Fibroblast of lung (primary cell): ENCODE measurements at places on chromosomes 1 and 21. TPM values are rescaled to one million over a fixed set of nuclear protein-coding genes. Genes with fewer than 3 reads are reported as not detected.

The RAB42 gene
- total RNA-seq, result 4.1 and 5.8 TPM in 2 replicates

The PTGFRN gene
- 1.2 and 15.4 TPM in 2 replicates for total RNA-seq

The KRTAP19-5 gene
- total RNA-seq, result not detected in 2 replicates

The MRPL20 gene
- 80.1 and 81.7 TPM in 2 replicates for total RNA-seq

The C1orf115 gene
- total RNA-seq, result 2.1 and 3.3 TPM in 2 replicates

The NPHP4 gene
- 3.6 and 4.0 TPM in 2 replicates for total RNA-seq

The FMO1 gene
- 0.77 TPM in 1 of 2 replicates, not detected in the other for total RNA-seq

The ERMAP gene
- 17.2 and 37.2 TPM in 2 replicates for total RNA-seq

- H3K4me3 ChIP-seq, result no peak overlapping the region
- H3K36me3 ChIP-seq, result peaks cover 1% of the 10 kb centered on the region
These were observed 13.8 kb downstream of the TMCC2 start for GRCh38 chr1:205241366-205242030.

GRCh38 chr1:231376875-231377549 lies 38.9 kb downstream of the SPRTN start:
- no peak overlapping the region for H3K27ac ChIP-seq
- no peak for DNase-seq
- no peaks in the 10 kb centered on the region for H3K4me1 ChIP-seq

DNA sequence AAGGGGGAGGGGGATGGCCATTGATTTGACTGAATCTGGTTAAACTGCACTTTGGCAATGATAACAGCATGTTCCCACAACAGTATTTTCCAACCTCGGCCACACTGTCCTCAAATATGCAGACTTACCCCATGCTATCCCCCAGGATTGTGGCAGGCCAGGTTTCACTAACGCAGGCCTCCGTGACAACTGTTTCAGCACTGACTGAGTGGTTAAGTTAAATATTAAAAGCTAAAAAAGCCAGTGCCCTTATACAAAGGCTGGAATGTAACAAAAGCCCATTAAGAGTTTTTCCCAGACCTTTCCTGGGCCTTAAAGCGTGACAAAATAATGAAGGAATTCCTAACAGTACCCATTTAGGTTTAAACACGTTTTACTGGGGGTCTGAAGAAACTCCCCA lies 202.9 kb downstream of the USP25 start:
- no peaks in the 10 kb centered on the region for H3K36me3 ChIP-seq
- H3K4me1 ChIP-seq, result no peaks in the 10 kb centered on the region
- no peak overlapping the region for H3K27ac ChIP-seq
- H3K27me3 ChIP-seq, result no peaks in the 10 kb centered on the region
- no peak overlapping the region for H3K4me3 ChIP-seq

DNA sequence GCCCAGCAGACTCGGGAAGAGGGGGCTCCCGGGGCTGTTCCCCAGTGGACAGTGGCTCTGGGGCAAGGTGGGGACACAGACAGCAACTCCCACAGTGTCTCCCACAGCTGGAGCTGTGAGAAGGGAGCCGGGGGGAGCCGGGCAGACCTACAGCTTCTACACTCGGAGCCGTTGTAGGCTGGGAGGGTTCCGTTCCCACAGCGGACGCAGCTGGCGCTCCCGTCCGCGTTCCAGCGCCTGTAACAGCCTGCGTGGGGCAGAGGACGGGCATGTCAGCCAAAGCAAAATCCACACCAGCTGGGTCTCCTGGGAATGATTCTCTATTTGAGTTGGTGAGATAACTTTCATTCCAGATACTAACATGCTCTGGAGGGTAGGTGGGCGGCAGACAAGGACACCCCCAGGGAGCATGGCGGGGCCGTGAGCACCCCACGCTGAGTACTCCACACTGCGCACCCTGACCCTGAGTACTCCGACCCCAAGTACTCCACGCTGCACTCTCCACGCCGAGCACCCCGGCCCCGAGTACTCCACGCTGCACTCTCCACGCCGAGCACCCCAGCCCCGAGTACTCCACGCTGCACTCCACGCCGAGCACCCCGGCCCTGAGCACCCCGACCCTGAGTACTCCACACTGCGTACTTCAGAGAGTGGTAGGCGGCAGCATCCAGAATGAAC lies 13.4 kb upstream of the RNF223 start:
- peaks cover 2% of the 10 kb centered on the region for H3K36me3 ChIP-seq
- H3K27ac ChIP-seq, result no peak overlapping the region
- DNase-seq, result no peak

GRCh38 chr1:63981408-63981773 lies 207.6 kb downstream of the ROR1 start:
- no peaks in the 10 kb centered on the region for H3K27me3 ChIP-seq
- no peaks in the 10 kb centered on the region for H3K4me1 ChIP-seq
- no peaks in the 10 kb centered on the region for H3K36me3 ChIP-seq

DNA sequence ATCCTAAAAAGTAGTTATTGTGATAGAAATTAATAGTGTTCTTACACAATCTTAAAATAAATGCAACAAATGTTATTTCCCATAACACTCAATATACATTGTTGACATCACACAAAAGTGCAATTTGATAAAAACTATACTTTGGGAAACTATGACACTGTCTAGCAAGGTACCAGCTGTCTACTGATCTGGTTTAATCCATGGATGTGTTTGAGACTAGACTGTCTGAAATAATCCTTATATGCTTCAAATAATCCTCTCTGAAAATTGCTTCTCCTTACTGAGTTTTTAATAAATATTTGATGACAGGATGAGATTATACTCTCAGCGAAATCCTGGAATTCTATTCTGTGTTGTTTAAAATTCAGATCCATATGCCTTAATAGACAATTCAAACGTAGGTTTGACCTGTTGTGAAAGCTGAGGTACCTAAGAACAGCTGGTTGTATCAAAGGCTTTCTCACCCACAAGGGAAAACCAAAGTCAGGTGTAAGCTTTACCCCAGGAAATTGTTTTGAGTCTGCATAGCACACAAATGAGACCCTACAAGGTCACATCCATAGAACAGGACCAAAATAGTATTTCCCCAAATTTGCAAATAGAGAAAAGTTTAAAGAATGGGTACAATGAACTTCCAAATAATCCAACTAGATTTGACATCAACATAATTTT lies 8.8 kb upstream of the GFI1 start:
- no peaks in the 10 kb centered on the region for H3K36me3 ChIP-seq
- H3K27ac ChIP-seq, result no peak overlapping the region
- H3K4me3 ChIP-seq, result no peak overlapping the region

- H3K27me3 ChIP-seq, result no peaks in the 10 kb centered on the region
- peak overlapping the region; percentile 84 for H3K4me3 ChIP-seq
- H3K36me3 ChIP-seq, result no peaks in the 10 kb centered on the region
These were observed 2.0 kb downstream of the EFHD2 start for GRCh38 chr1:15411593-15412137.

- peak overlapping the region; percentile 49 for H3K4me3 ChIP-seq
- H3K27ac ChIP-seq, result no peak overlapping the region
- DNase-seq, result no peak
- no peaks in the 10 kb centered on the region for H3K27me3 ChIP-seq
- peaks cover 2% of the 10 kb centered on the region for H3K36me3 ChIP-seq
- peaks cover 18% of the 10 kb centered on the region for H3K4me1 ChIP-seq
These were observed 64.9 kb downstream of the MACF1 start for GRCh38 chr1:39269349-39269748.

- H3K27ac ChIP-seq, result no peak overlapping the region
- no peaks in the 10 kb centered on the region for H3K4me1 ChIP-seq
- no peak for DNase-seq
- no peak overlapping the region for H3K4me3 ChIP-seq
- H3K27me3 ChIP-seq, result no peaks in the 10 kb centered on the region
- H3K36me3 ChIP-seq, result no peaks in the 10 kb centered on the region
These were observed 1.4 kb downstream of the CD1A start for GRCh38 chr1:158255656-158256055.

GRCh38 chr1:38125837-38126520 lies 79.4 kb upstream of the POU3F1 start:
- H3K27ac ChIP-seq, result no peak overlapping the region
- no peaks in the 10 kb centered on the region for H3K4me1 ChIP-seq
- no peak overlapping the region for H3K4me3 ChIP-seq
- no peak for DNase-seq
- no peaks in the 10 kb centered on the region for H3K27me3 ChIP-seq

- H3K4me3 ChIP-seq, result no peak overlapping the region
- H3K27ac ChIP-seq, result no peak overlapping the region
These were observed 4.2 kb downstream of the SDC3 start for GRCh38 chr1:30904191-30904961.

- peak overlapping the region; percentile 39 for H3K4me3 ChIP-seq
- H3K27ac ChIP-seq, result no peak overlapping the region
- no peak for DNase-seq
- H3K4me1 ChIP-seq, result peaks cover 20% of the 10 kb centered on the region
These were observed 1.8 kb upstream of the NFIA start for GRCh38 chr1:61080413-61081143.

GRCh38 chr1:86773341-86774288 lies 69.2 kb downstream of the SH3GLB1 start:
- H3K36me3 ChIP-seq, result no peaks in the 10 kb centered on the region
- H3K27ac ChIP-seq, result peak overlapping the region; percentile 49
- no peak overlapping the region for H3K4me3 ChIP-seq

DNA sequence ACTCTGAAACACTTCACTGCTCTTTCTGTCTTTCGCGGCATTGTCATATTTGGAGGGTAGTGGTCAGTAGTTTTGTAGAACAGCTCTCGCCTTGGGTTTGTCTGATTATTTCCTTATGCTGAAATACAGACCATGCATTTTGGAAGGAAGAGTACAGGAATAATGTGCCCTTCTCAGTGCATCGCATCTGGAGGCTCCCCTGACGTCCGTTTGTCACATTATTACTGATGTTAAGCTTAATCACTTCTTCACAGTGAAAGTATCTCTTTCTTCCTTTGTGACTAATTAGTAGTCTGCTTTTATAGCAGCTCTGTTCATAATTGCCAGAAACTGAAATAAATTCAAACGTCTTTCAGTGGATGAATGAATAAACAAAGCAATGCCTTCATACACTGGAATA lies 85.7 kb upstream of the CXADR start:
- H3K4me3 ChIP-seq, result no peak overlapping the region
- no peaks in the 10 kb centered on the region for H3K27me3 ChIP-seq
- DNase-seq, result no peak
- no peaks in the 10 kb centered on the region for H3K36me3 ChIP-seq
- H3K27ac ChIP-seq, result no peak overlapping the region
- H3K4me1 ChIP-seq, result no peaks in the 10 kb centered on the region

DNA sequence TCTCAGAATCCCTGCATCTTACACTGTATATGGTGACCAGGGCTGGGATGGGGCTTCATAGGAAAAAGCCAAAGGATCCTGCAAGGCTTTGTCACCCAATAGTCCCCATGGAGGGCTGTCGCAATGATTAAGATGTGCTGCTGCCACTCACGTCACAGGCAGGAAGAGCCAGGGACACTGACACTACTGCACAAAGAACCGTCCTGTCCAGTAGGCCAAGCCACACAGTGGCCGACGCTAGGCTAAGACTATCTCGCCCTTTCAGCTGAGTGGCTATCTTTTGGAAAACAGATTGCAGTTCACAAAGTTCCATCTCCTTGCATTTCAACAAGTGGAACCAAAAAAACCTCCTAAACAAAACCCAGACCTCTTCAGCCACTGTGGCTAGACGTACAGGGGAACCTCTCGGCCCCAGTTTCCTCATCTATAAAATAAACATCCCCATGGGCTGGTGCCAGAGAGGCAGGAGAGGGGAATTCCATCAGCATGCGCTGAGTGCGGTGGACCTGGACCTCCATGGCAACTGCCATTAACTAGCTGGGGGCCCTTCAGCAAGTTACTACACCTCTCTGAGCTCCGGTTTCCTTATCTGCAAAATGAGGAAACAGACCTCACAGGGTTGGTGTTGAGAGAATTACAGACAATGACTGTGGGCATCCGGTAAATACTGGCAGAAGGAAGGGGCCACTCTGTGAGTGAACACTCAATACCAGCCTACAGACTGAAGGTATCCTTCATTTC lies 8.7 kb downstream of the CAPZB start:
- H3K4me1 ChIP-seq, result peaks cover 20% of the 10 kb centered on the region
- H3K36me3 ChIP-seq, result peaks cover 9% of the 10 kb centered on the region
- H3K4me3 ChIP-seq, result no peak overlapping the region
- peak; percentile 59 for DNase-seq

DNA sequence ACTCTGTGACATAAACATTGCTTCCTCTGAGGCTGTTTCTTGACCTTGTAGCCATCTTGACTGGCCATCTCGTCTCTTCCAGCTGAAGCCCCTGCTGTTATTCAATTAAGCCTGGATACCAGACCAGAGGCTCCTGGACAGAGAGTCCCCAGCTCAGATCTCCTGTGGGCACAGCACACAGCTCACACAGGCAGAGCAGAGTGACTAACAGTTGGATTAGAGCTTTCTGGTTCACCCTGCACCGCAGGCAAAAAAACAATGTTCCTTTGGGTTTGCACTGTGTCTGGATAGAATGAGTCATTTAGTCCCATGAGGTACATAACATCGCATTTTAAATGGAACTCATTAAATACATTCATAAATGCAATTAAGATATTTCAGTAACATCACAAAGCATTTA lies 33.4 kb upstream of the USH2A start:
- H3K4me1 ChIP-seq, result no peaks in the 10 kb centered on the region
- H3K27ac ChIP-seq, result no peak overlapping the region
- peak; percentile 77 for DNase-seq
- no peak overlapping the region for H3K4me3 ChIP-seq
- H3K27me3 ChIP-seq, result no peaks in the 10 kb centered on the region

GRCh38 chr1:241963722-241964121 lies 6.2 kb downstream of the BECN2 start:
- H3K36me3 ChIP-seq, result no peaks in the 10 kb centered on the region
- H3K27me3 ChIP-seq, result no peaks in the 10 kb centered on the region
- H3K27ac ChIP-seq, result no peak overlapping the region

GRCh38 chr1:30111431-30111830 lies 612.0 kb downstream of the MATN1 start:
- peak; percentile 56 for DNase-seq
- no peaks in the 10 kb centered on the region for H3K27me3 ChIP-seq
- no peak overlapping the region for H3K27ac ChIP-seq
- H3K4me3 ChIP-seq, result no peak overlapping the region
- H3K36me3 ChIP-seq, result no peaks in the 10 kb centered on the region
- H3K4me1 ChIP-seq, result no peaks in the 10 kb centered on the region

DNA sequence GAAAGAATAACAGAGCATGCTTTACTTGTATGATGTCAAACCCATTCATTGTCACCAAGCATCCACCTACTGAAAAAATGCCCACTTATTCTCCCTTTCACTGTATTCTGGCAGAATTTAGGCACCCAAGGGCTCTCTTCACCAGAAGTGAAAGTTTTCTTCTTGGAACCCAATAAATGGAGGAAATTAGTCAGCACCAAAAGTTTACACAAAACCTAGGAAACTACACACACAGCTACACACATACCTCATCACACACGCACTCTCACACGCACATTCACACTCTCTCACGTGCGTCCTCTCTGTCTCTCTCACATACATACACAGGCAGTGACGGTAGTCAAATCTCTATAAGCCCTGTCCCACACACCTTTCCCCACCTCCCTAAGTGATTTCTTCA lies 37.6 kb downstream of the MCOLN2 start:
- H3K4me3 ChIP-seq, result no peak overlapping the region
- no peak overlapping the region for H3K27ac ChIP-seq
- peaks cover 5% of the 10 kb centered on the region for H3K4me1 ChIP-seq
- H3K36me3 ChIP-seq, result no peaks in the 10 kb centered on the region
- H3K27me3 ChIP-seq, result no peaks in the 10 kb centered on the region
